Hematopoietic multipotent progenitor cell treated with erythropoietin and hydrocortisone succinate and interleukin-3 and kit ligand, for 17 days (in vitro differentiated cells): ENCODE measurements at places on chromosomes 6 and 20.

DNA sequence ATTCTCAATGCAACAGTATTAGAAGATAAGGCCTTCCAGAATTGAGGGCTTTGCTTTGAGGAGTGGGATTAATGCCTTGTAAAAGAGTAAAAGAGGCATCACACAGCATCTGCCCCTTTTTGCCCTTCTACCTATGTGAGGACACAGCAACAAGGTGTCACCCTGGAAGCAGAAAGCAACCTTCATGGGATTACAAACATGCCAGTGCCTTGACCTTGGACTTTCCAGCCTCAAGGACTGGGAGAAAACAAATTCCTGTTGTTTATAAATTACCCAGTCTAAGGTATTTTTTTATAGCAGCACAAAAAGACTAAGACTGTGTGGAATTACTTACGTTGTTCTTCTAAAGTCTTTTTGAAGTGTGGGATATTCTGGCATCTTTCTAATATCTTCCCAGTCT lies 150.0 kb upstream of the SLC22A16 start:
- no peak for DNase-seq

DNA sequence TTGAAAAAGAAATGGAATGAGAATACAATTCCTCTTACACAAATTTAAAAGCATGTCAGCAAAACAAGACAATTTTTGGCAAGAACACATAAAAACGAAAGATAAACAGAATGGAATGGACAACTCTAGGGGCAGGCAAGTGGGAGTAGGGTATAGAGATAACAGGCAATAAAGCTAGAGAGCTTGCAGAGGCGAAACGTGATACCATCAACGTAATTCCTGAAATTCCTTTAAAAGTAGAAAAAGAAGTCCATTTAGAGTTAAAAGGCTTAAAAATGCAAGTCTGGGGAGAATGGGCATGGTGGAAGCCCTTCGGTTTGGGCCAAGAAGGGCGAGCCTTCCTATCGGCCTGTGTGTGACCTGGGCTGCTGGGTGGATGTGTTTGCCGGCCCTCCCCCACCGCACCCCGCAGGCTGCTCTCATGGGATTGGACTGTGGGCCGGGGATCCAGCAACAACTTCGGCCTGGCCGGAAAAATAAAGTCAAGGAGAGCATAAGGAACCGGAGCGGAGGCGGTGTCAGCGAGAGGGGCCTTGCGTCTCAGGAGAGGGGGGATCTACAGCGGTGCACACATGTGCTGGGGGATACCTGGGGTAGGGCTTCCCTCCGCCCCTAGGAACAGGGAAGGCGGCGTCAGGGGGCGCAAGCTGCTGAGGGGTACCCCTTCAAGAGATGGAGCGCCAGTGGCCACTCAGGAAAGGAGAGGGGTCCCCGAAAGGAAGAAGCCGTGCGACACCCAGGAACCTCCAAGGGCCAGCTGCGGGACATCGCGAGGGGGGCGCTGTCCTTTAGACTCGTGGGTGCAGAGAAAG lies 4.1 kb downstream of the TMEM239 start:
- DNase-seq = no peak

DNA sequence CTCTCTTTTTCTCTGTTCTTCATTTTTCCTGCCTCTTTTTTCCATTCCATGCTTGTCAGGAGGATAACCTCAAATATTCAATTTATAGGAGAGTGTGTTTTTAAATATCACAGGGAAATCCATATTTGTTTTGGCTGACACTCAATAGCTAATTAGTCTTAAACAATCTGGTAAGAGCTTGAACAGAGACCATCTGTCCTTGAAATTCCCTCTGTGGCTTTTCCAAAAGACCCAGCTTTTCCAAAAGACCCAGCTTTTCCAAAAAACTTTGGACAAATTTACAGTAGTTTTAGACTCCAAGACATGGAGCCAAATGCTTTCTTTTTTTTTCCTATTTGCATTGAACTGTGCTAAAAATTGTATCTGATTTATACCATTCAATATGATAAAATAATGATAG lies 127.4 kb upstream of the FAM83B start:
- DNase-seq = no peak

GRCh38 chr6:14017626-14018475 lies 93.1 kb downstream of the RNF182 start:
- DNase-seq = no peak

- no peak for DNase-seq
Measured at GRCh38 chr20:15642676-15643075, 930.6 kb downstream of the KIF16B start.

- no peak for DNase-seq
Measured at GRCh38 chr6:80366714-80367113, 260.2 kb downstream of the BCKDHB start.

DNA sequence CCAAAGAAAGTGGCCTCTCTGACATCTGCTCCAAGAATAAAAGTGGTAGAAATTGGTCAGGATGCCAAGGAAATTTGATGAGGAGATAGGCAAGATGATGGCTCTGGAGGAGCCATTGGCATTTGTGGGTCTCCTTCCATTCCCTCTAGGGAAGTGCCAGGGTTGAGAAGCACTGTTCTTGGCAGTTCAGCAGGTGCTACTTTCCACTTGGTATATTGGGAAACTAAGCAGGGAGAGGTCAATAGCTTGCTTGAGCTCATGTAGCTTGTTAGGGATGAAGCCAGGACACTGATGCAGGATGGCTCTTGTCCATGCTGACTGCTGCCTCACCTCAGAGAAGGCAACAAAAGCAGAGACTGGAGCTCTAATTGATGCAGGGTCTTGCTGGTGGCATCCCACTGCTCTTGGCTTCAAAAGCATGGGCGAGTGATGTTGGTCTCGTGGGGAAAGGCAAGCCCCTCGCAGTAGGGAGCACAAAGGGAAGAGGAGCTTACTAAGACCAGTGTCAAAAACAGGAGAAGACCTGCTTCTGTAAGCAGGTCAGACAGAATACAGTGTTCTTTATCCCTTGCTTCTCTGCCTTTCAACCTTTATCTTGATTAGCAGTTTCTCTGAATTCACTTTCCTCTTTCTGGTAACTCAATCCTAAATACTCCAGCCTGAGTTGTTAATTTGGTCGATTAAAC lies 73.1 kb upstream of the RIPOR2 start:
- no peak for DNase-seq

GRCh38 chr20:16020971-16021370 lies 552.3 kb downstream of the KIF16B start:
- no peak for DNase-seq

- no peak for DNase-seq
Measured at GRCh38 chr20:58584881-58585752, 66.0 kb upstream of the STX16 start.

- no peak for DNase-seq
Measured at GRCh38 chr6:105194106-105194505, 14.3 kb upstream of the POPDC3 start.
